ENCODE measurements at places on chromosomes 16 and 17. TPM values are rescaled to one million over a fixed set of nuclear protein-coding genes. Genes with fewer than 3 reads are reported as not detected.

SLC35G6 gene
- not detected for total RNA-seq

KRTAP9-8 gene
- total RNA-seq, result not detected

DNA sequence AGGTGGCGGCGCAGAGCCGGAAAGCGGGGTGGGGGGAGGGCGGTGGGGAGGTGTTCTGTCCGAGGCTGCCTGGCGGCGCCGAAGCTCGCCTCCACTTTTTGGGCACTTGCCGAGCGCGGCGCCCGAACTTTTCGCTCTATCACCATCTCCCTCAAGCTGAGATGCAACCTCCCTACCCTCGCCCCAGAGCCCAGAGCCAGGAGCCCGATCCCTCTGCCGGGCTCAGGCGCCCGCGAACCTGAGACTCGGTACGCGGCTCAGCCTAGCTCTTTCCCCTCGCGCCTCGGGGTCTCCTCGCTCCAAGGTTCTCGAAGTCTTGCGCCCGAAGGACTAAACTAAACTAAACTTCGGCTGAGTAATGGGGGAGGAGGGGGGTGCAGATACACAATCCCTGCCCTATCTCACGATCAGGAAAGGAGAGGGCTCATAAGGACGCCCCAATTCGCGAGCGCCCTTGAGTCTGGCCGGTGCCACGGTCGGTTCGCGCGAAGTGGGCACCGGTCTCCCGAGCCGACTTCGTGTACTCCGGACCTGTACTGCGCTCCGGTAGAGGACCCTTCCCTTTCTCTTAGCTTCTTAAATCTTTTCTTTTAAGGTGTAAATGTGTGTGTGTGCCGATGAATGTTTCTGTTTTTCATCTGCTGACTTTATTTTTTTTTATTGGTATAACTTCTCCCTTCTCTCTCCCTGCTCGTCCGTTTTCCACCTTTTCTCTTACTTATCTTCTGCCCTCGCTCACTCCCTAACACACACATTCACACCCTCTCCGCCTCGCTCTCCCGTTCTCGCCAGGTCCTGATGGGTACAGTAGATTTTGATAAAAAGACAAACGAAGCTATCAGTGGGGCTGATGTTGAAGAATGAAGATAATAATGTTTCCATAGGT, 1.9 kb upstream of the SALL1 start:
- no peak for DNase-seq
- H3K27ac ChIP-seq, result no peak overlapping the region
- H3K4me3 ChIP-seq, result no peak overlapping the region
- no peaks in the 10 kb centered on the region for H3K36me3 ChIP-seq
- H3K4me1 ChIP-seq, result peaks cover 2% of the 10 kb centered on the region

DNA sequence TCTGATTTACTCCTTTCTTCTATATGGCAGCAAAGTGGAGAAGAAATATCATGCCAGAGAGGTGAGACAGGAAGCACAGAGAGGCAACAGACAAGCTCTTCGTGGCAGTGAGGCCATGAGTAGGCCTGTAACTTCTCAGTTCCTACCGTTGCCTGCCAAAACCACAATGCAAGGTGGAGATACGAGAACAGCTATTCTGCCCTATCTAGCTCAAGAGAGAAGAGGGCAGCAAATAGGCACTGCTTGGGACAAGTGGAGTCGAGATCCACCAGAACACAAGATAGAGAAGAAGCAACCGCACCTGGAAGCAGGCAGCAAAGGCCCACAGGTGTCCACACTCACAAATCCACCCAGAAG, 24.8 kb downstream of the RANBP10 start:
- H3K27ac ChIP-seq, result peak overlapping the region; percentile 49
- peaks cover 25% of the 10 kb centered on the region for H3K4me1 ChIP-seq
- H3K4me3 ChIP-seq, result no peak overlapping the region
- peaks cover 2% of the 10 kb centered on the region for H3K36me3 ChIP-seq
